Breast epithelium (tissue), 4 donors: ENCODE measurements at places on chromosomes 5 and 9.
A peak's percentile ranks its signal among the peaks of the same experiment; 100 is the strongest.

- peak; percentile 35 for DNase-seq
Measured at GRCh38 chr5:10663489-10664179, 97.4 kb downstream of the DAP start.

- DNase-seq = peak; percentile 78
Measured at GRCh38 chr5:96714951-96715451, 52.8 kb downstream of the CAST start.

GRCh38 chr5:42718591-42718990 is 38.0 kb upstream of the CCDC152 start:
- no peak for DNase-seq

DNA sequence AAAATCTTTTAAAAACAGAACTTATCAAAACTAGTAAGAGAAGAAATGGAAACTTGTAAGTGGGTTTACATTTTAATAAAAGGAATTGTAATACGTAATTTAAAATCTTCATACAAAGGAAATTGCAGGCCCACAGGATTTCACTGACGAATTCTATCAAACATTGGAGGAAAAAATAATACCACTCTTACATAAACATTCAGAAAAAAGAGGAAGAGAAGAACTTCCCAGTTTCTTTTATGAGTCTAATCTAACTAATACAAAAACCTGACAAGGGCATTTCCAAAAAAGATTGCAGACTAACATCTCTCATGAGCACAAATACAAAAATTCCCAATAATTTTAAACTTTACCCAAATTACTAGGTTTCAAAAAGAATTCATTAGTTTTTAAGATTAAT is 149.0 kb downstream of the RANBP17 start:
- DNase-seq = no peak

GRCh38 chr9:73176450-73176875 is 24.8 kb downstream of the ANXA1 start:
- no peak for DNase-seq

- DNase-seq = no peak
Measured at GRCh38 chr9:97892421-97892820, 29.9 kb downstream of the TRMO start.

DNA sequence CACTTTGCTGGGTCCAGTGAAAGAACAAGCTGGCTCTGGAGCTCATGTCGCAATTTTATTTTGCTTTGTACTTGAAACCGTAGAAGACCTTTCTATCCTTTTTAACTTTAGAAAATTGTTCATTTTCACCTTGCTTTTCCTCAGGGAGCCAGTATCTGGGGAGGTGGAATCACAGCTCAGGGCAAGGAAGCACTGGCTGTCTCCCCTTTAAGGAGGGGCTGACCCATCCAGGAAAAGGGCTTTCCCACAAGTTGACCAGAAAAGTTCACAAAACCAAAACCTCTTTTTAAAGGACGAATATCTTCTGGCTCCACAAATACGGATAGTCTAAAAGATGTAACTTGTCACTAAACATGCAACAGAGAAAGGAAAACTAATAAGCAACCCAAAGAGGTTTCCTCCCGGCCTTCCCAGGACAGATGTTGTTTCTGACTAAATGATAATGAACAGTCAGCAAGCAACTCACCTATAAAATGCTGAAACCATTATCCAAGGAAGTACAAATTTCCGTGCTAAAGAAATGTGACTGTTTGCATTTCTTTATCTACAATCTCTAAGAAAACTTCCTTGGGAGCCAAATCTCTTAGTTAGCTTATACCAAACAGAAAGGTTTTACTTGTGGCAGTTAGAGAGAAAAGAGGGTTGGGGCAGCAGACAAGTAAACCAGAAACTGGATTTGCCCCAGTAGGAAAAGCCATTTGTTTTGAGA is 278.2 kb downstream of the PLK2 start:
- no peak for DNase-seq

- DNase-seq = no peak
Measured at GRCh38 chr5:131482617-131483016, 152.4 kb downstream of the RAPGEF6 start.

- DNase-seq = no peak
Measured at GRCh38 chr9:96015876-96016686, 140.6 kb downstream of the ERCC6L2 start.

- DNase-seq = no peak
Measured at GRCh38 chr5:14147210-14147609, 4.1 kb downstream of the TRIO start.

DNA sequence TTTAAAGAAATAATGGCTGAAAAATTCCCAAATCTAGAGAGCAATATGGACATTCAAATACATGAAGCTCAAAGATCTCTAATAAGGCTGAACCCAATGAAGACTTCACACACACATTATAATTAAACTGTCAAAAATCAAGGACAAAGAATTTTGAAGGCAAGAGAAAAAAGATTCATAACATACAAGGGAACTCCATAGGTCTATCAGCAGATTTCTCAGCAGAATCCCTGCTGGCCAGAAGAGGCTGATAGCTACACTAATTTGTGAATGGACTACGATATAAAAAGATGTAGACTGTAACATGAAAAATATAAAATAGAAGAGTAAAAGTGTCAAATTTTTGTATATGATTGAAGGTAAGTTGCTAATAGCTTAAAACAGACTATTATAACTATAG is 251.9 kb downstream of the ADAMTS6 start:
- no peak for DNase-seq

DNA sequence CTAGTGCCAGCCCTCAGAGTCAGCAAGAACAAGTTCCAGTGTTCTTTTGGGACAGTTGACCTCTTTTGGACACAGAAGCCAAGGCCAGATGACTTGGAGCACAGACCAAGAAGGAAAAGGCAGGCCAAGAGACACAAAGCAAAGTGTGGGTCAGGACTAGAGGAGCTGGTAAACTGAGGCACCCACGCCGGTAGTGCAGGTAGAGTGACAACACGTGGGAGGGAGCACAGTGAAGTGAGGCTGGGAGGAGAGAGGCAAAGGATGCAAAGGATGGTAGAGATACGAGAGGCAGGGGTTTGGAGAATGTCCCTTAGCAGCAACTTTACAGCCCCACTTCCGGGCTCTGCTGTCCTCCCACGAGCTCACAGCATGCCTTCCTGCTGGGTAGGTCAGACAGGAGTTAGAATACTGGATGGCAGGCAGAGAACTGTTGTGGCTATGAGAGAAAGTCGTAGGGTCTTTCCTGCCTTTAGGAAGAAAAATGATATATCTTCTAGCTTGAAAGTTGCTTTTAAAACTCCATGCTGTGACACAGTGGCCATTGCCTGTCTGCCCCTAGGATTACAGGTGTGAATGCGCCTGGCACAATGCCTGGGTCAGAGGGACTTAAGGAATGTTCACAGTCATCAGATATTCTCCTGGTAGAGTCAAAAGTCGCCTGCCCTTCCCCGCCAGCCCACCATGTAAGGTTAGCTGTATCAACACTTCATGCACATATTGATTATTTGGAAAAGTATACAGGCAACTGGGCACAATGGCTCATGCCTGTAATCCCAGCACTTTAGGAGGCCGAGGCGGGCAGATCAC is 97.9 kb downstream of the PDE8B start:
- DNase-seq = no peak

DNA sequence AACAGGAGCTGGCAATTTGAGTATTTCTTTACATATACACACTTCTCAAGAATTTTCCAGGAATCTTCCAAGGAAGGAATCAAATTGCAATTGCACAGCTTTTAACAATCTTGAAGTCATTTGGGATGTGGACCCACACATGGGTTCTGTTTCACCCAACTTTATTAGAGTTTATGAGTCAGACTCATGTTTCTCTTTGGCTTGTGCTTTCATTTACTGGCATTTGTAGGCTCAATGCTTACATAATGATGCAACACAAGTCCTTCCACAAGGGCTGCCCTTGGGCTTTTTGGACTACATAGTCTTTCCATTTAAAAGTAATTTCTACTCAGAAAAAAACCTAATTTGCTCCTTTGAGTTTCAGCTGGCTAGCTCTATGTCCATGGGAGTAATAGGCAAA is 4.6 kb upstream of the CDC37L1 start:
- no peak for DNase-seq

GRCh38 chr9:82424599-82425120 is 436.1 kb downstream of the SPATA31D1 start:
- DNase-seq = no peak

- DNase-seq = no peak
Measured at GRCh38 chr5:127243011-127243410, 47.6 kb upstream of the MEGF10 start.

DNA sequence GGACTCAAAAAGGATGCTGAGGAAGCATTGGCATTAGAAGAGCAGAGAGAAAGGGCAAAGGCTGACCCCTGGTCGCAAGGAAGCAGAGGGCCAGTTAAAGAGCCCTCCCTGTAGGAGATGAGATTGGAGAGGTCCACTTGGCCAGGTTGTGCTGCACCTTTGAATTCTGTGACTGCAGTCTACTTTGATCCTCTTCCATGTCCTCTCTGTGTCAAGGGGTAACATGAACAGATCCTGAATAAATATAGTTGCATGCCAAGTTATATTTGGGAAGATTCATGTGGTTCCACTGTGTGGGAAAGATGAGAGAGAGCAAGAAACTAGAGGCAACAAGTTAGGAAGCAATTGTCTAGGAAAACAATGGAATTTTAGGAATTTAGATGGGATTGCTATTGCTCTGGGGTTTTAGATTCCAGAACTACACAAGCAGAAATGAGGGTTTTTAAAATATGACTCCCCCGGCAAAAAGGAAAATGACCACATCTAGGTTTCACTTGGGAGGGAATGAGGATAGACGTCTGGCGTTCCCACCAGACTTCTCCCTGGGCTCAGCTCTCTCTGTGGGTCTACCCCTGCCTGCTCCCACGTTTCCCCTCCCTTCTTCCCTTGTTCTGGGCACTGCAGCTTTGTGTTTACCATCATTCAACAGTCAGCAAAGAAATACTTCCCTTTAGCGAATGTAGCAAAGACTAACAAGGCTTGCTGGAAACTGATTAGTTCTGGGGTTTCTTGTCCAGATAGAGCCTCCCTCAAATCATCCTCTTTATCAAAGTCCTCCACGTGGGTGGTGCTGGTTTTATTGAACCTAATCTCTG is 63.6 kb downstream of the SNX18 start:
- no peak for DNase-seq

- DNase-seq = no peak
Measured at GRCh38 chr9:5073701-5074100, 88.6 kb downstream of the JAK2 start.

DNA sequence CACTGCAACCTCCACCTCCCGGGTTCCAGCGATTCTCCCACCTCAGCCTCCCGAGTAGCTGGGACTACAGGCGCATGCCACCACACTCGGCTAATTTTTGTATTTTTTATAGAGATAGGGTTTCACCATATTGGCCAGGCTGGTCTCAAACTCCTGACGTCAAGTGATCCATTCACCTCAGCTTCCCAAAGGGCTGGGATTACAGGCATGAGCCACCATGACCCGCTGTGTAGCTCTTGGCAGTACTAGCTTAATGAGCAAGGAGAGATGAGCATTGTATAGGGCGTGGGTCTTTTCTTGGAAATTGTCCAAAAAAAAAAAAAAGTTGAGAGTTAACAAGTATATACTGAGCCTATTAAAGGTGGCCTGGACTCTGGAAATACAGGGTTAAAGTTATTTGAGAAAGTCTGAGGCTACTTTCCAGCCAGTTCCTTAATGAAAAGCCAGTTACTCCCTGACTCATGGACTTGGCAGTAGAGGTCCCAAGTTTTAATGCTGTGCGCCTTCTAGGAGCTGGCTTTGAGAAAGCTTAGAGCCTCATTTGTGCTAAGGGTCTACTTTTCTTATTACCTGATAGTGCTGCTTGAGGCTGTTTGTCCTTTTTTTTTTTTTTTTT is 4.2 kb upstream of the FGF18 start:
- DNase-seq = peak; percentile 3

DNA sequence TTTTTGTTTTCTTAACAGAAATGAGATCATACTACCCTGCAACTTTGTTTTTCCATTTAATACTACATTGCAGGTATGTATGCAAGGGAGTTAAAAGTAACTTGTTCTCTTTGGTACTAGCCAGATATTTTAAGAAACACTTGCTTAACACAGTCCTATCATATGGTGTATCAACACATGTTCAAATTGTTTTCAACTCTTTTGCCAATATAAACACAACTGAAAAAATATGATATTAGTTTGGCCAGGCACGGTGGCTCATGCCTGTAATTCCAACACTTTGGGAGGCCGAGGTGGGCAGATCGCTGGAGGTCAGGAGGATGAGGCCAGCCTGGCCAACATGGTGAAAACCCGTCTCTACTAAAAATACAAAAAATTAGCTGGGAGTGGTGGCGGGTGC is 41.6 kb downstream of the RNF38 start:
- DNase-seq = no peak

DNA sequence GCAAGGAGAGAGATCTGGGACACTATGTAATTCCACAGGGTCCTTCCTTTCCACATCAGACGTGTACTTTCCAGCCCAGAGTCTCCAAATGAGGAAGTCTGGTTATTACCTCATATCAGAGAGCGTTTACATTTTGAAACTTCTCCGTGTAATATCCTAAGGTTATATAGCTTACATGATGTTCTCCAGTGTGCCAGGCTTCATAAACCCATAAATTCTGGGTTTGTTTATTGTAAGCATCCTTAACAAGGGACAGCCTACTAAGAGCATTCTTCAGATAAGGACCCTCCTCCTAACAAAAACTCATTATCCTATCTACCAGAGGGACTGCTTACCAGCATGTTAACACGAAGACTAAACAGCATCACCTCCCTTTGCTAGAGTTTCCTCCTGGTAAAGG is 17.9 kb downstream of the SRFBP1 start:
- no peak for DNase-seq

GRCh38 chr9:76905791-76906646 is at the start of gene PRUNE2:
PRUNE2 (minus strand) TSS chr9:76906114; CDS start chr9:76905963, 151 bp downstream.
- DNase-seq = peak; percentile 52

DNA sequence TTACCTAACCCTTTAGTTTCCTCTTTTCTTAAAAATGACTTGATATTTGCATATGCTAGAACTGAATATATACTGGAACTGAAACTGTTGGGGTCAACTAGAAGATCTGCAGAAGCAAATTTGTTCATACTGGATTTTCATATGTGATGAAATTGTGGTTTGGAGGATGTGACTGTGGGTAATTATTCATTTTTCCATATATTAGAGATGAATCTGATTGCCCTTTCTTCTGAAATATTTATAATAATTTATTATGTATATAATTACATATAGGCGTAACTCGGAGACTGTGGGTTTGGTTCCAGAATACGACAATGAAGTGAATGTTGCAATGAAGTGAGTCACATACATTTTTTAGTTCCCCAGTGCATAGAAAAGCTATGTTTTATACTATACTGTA is 149.1 kb downstream of the ATP10B start:
- no peak for DNase-seq

- no peak for DNase-seq
Measured at GRCh38 chr9:130542038-130542437, 37.3 kb upstream of the FUBP3 start.
